HEK293T (cell line): ENCODE measurements at places on chromosomes 12 and 14.

GRCh38 chr14:104478656-104479055 is 100.9 kb upstream of the C14orf180 start:
- DNase-seq, result no peak

DNA sequence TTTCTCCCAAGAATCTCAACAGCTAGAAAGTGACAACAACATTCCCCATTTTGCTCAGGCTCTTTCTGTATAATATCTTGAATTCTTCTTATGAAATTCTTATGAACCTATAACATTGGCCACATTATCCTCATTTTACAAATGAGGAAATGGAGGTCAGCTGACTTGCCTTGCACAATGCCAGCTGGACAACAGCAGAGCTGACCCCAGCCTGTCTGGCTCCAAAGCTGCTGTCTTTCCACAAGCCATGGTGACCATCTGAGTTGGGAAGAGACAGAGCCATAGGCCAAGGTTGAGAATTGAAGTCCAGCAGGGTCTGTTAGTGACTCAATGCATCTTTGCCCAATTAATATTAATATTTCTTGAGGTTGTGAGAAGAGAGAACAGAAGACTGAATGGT is 87.3 kb downstream of the KSR2 start:
- no peak for DNase-seq

GRCh38 chr14:102479777-102480176 is 29.8 kb downstream of the ANKRD9 start:
- DNase-seq, result no peak

- DNase-seq, result no peak
These were observed 26.1 kb downstream of the NRXN3 start for GRCh38 chr14:78196323-78196722.

DNA sequence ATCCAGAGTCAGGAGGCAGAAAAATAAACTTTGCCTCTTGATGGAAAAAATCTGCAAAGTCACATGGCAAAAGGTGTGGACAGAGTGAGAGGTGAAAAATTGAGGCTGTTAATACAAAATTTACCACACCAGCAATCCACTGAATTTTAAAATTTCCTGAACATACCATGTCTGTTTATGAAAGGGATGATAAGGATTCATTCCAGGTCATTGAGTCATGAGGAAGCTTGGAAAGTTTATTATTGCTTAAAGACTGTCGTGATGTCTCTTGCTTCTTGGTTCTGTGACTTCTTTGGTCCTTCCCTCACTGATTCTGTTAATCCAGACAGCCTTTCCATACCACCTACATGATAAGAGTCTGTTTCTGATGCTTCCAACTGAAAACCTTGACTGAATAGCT is 73.2 kb downstream of the TTC6 start:
- DNase-seq, result no peak
